Esophagus muscularis mucosa (tissue), 4 donors: ENCODE measurements at places on chromosomes 12 and 14. TPM values are rescaled to one million over a fixed set of nuclear protein-coding genes. Genes with fewer than 3 reads are reported as not detected.

CLEC14A gene
- 41.1 TPM for total RNA-seq

DNA sequence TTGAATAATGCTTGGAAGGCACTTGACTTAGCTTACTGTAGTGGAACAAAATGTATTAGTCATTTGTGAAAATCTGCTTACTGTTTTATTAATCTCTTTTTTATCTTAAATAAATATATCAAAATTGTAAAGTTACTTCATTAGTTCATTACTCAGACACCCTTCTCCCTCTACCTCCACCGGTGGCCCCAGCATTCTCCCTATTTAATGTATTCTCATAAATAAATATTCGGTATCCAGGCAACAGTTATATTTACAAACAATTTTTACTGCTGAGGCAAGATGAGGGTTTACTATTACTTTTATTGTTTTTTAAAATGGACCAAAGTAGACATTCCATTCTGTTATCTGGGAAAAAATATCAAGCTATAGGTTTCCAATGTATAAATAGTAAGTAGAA lies 19.6 kb upstream of the ALX1 start:
- no peaks in the 10 kb centered on the region for H3K4me1 ChIP-seq
- no peaks in the 10 kb centered on the region for H3K27me3 ChIP-seq
- H3K36me3 ChIP-seq, result no peaks in the 10 kb centered on the region
- DNase-seq, result no peak

GRCh38 chr12:25256826-25257225 lies 6.1 kb upstream of the KRAS start:
- H3K4me3 ChIP-seq, result no peak overlapping the region
- no peaks in the 10 kb centered on the region for H3K27me3 ChIP-seq
- no peak for DNase-seq
- H3K4me1 ChIP-seq, result peaks cover under 1% of the 10 kb centered on the region
- no peak overlapping the region for H3K27ac ChIP-seq

GRCh38 chr14:85799668-85800067 lies 269.7 kb downstream of the FLRT2 start:
- H3K36me3 ChIP-seq, result no peaks in the 10 kb centered on the region
- no peak overlapping the region for H3K4me3 ChIP-seq
- H3K27ac ChIP-seq, result no peak overlapping the region
- H3K4me1 ChIP-seq, result no peaks in the 10 kb centered on the region
- DNase-seq, result no peak
- no peaks in the 10 kb centered on the region for H3K27me3 ChIP-seq

DNA sequence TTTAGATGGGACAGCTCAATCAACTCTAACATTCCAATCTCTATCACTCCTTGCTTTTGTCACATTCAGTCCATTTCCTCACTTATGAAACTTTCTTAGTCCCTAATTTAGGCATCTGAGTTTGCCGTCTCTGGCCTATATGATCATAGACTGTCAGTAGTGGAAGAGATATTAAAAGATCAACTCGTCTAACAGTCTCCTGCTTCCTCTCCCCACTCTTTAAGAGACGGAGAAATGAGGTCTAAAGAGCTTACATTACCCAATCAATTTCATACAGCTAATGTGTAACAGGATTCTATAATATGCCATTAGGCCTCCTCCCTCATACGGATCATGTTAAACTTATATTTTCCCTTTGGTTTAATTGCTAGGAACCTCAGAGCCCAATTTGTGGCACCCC lies 6.5 kb upstream of the ATP23 start:
- no peak for DNase-seq
- H3K27me3 ChIP-seq, result no peaks in the 10 kb centered on the region
- peaks cover 16% of the 10 kb centered on the region for H3K4me1 ChIP-seq
- no peak overlapping the region for H3K4me3 ChIP-seq
- no peaks in the 10 kb centered on the region for H3K36me3 ChIP-seq

OR4E2 gene
- total RNA-seq, result not detected

- H3K36me3 ChIP-seq, result peaks cover 32% of the 10 kb centered on the region
- H3K4me1 ChIP-seq, result no peaks in the 10 kb centered on the region
- no peak overlapping the region for H3K27ac ChIP-seq
- H3K4me3 ChIP-seq, result no peak overlapping the region
Measured at GRCh38 chr12:101769865-101770264, 30.6 kb upstream of the SYCP3 start.

- H3K27me3 ChIP-seq, result no peaks in the 10 kb centered on the region
- no peak overlapping the region for H3K4me3 ChIP-seq
- H3K36me3 ChIP-seq, result peaks cover 6% of the 10 kb centered on the region
- H3K27ac ChIP-seq, result no peak overlapping the region
- DNase-seq, result no peak
Measured at GRCh38 chr14:75283162-75283832, 4.7 kb downstream of the FOS start.

DNA sequence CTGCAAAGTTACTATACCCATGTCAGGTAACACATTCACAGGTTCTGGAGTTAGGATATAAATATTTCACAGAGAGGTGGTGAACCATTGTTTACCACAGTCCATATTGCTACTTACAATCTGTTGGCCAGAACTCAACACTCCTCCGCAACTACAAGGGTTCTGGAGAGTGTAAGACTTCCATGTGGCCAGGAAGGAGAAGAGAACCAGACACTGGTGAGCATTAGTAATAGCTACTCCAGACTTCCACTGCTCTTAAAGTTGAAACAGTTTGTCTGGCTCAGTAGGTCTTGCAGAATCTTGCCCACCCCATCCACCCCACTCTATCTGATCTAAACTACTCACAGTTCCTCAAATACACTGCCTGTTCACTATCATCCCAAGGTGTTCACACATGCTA lies 369.6 kb downstream of the DUSP6 start:
- H3K27me3 ChIP-seq, result no peaks in the 10 kb centered on the region
- DNase-seq, result no peak
- no peak overlapping the region for H3K27ac ChIP-seq
- no peak overlapping the region for H3K4me3 ChIP-seq
- H3K4me1 ChIP-seq, result peaks cover 7% of the 10 kb centered on the region

DNA sequence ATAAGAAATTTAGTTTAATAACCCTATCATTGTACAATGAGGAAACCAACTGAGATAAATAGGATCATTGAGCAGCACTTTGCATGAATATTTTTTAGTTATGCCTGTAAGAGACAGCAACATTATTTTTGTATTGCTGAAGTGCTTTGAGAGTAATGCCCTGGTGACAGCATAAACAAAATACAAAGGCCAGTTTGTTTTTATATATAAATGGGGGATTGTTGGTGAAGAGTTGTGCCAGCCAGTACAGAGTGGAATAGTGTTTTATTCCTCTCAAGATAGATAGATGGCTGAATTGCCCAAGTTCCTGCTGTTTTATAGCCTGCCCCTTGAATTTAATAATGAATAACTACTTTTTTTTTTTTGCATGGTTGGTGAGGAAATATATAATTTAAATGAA lies 101.8 kb downstream of the CNTN1 start:
- no peak overlapping the region for H3K27ac ChIP-seq
- DNase-seq, result no peak
- no peaks in the 10 kb centered on the region for H3K27me3 ChIP-seq
- no peak overlapping the region for H3K4me3 ChIP-seq

DNA sequence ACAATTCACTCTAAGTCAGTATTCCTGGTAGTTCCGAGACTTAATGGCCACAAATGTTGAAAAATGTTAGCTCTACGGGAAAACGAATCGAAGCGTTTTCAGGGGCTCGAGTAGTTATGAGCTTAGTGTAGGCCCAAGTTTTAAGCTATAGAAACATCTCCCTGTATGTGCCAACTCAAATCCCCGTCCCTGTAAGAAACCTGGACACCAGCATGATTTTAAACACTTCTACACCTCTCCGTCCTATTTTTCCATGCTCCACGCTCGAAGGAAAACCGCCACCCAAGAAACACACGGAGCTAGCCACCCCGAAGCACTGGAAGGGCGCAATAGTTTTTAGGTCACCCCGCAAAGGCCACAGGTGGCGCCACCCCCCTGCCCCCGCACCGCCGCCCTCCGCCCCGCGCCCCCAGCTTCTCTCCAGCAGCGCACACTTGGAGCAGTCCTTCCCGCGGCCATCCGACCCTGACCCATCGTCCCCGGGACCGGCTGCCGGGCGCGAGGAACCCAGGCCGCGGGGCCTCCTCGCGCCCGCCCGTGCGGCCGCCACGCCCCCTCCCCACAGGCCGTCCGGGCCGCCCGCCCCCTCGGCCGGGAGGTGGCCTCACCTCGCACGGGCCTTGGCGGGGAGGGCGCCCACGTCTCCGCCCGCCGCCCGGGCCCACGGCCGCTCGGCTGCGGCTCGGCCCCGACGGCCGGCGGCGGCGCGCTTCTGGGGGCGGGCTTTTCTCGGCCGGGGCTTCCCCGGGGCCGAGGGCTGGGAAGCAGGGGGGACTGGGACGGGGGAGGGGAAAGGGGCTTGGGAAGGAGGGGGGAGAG lies 522 bp downstream of the R3HDM2 start:
- no peaks in the 10 kb centered on the region for H3K27me3 ChIP-seq
- peak overlapping the region; percentile 97 for H3K27ac ChIP-seq
- H3K4me3 ChIP-seq, result peak overlapping the region; percentile 66
- peaks cover 3% of the 10 kb centered on the region for H3K36me3 ChIP-seq
- H3K4me1 ChIP-seq, result peaks cover 21% of the 10 kb centered on the region
- no peak for DNase-seq

RBM23 gene
- total RNA-seq, result 229 TPM

DNA sequence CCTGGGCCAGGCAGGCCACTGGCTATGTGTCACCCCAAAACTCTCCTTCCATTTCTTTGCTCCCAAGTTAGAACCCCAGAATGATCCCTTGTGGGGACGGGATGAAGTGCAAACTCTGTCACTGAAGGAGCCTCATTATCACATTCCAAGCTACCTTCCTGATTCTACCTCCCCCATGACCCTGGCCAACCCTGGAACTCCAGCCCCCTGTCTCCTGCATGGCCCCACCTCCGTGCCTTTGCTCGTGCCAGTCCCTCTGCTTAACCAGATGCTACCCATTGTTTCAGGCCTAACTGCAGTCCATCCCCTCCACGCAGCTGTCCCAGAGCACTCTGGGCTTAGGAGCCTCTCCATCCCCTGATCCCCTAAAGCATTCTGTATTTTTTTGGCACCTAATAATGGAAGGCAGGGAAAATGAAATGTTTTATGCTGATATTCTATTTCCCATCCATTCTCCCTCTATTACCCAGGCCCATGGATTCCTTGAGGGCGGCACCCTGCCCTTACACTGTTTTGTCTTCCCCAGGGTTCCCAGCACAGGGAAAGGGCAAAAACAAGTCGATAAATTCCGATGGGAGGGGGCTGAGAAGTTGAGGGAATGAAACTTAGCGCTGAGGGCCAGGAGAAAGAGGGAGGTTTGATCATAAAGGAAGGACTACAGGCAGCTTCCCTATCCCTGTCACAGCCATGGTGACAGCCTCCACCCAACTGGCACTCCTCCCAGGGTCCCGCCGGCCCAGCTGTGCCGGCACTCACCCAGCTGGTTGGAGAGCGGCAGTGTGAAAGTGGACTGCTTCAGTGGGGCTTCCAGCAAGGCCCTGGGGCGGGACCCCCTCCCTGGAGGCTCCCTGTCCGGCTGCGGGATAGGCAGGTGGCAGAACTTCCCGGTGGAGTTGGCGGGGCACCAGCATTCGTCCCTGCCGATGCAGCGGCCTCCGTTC lies 58.1 kb downstream of the ISCA2 start:
- no peak overlapping the region for H3K4me3 ChIP-seq
- no peak for DNase-seq
- peaks cover 26% of the 10 kb centered on the region for H3K4me1 ChIP-seq
- no peak overlapping the region for H3K27ac ChIP-seq
- no peaks in the 10 kb centered on the region for H3K27me3 ChIP-seq

DNA sequence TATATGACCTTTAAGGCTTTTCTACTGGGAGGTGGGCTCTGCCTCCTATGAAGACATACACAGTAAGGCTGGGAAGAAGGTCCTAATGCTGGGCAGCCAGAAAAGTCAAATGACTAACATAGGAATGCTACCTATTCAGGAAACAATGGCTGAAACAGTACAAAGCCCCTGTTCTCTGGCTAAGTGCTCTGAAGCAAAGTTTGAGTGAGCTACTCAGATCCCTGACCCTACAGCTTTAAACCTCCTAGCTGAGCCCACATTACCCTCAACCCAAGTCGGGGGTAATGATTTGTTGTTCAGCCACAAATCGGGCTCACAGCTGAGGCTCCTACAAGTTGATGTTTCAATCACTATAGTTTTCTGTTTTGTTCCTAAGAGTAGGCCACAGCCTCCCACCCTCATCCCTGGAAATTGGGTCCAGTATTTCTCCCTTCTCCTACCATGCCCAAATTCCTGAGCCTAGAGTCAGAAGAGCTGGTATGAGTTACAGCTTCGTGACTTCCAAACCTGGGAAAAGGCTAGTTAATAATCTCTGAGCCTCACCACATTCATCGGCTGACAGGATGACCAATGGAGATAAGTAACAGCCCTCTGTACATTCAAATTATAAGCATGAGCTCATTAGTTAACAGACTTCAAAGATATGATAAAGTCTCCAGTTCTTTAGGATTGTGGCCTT lies 46.5 kb downstream of the BTBD7 start:
- no peaks in the 10 kb centered on the region for H3K27me3 ChIP-seq
- H3K27ac ChIP-seq, result no peak overlapping the region
- H3K36me3 ChIP-seq, result no peaks in the 10 kb centered on the region
- no peak overlapping the region for H3K4me3 ChIP-seq

DNA sequence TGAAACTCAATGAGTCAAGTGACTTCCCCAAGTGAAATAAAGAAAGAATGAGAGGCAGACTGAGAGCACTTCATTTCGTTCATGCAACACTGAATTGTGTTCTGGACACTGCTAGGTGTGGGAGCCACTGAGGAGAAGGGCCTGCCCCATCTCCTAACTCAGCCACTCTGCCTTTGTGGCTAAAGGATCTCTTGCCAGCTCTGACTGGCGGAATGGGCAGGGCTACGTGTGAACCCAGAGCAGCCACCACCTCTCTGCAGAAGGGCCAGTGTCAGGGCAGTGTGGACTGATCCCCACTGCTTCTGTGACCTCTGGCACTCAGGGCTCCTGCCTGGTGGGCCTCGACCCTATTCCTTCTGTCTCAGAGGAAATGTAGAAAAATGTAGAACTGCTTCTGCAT lies 46.5 kb upstream of the GZMB start:
- no peaks in the 10 kb centered on the region for H3K36me3 ChIP-seq
- no peaks in the 10 kb centered on the region for H3K27me3 ChIP-seq
- no peak overlapping the region for H3K27ac ChIP-seq
- H3K4me1 ChIP-seq, result no peaks in the 10 kb centered on the region
- DNase-seq, result no peak

GRCh38 chr14:66496911-66497310 lies 10.7 kb downstream of the CCDC196 start:
- H3K4me3 ChIP-seq, result no peak overlapping the region
- no peak overlapping the region for H3K27ac ChIP-seq
- no peaks in the 10 kb centered on the region for H3K27me3 ChIP-seq
- no peaks in the 10 kb centered on the region for H3K36me3 ChIP-seq
- H3K4me1 ChIP-seq, result peaks cover 12% of the 10 kb centered on the region

DNA sequence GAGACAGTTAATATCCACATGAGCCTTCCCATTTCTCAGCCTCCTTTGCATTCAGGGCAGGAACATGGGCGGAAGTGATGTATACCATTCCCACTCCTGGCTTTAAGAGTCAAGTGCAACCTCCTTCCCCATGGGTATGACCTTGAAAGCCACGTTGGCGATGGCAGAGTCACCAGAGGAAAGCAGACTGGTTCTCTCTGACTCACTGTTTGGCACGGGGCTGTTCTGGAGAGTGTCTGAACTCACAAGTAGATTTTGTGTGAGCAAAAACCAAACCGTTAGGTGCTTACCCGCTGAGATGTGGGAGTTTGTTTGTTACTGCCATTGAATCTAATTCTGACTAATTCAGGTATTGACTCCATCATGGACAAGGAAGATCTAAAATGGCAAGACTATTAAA lies 36.7 kb upstream of the PZP start:
- no peak overlapping the region for H3K4me3 ChIP-seq
- H3K27me3 ChIP-seq, result no peaks in the 10 kb centered on the region
- no peaks in the 10 kb centered on the region for H3K36me3 ChIP-seq
- H3K27ac ChIP-seq, result no peak overlapping the region
